CD4-positive, alpha-beta T cell (primary cell): ENCODE measurements at places on chromosomes 5 and 9.

DNA sequence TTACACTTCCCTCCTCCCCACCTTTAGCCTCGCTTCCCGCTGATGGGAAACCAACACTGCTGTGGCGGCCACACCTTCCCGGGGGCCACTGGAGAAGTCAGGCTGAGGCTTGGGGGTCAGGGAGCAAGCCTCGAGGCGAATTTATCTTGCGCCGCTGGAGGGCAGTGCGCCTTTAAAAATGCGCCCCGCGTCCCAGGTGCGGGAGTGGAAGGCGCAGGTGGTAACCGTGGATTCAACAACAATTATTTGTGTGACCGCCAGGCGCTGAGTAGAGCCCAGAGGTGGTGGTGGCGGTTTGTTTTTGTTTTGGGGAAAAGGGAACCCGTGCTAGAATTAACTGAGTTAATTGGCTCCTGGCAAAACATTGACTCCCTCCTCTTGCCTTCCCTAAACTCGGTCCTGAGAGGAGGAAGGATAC, 1.1 kb downstream of the CFAP77 start:
- peak; percentile 54 for DNase-seq

- DNase-seq = no peak
Measured at GRCh38 chr9:81490605-81491331, 198.6 kb downstream of the TLE1 start.

DNA sequence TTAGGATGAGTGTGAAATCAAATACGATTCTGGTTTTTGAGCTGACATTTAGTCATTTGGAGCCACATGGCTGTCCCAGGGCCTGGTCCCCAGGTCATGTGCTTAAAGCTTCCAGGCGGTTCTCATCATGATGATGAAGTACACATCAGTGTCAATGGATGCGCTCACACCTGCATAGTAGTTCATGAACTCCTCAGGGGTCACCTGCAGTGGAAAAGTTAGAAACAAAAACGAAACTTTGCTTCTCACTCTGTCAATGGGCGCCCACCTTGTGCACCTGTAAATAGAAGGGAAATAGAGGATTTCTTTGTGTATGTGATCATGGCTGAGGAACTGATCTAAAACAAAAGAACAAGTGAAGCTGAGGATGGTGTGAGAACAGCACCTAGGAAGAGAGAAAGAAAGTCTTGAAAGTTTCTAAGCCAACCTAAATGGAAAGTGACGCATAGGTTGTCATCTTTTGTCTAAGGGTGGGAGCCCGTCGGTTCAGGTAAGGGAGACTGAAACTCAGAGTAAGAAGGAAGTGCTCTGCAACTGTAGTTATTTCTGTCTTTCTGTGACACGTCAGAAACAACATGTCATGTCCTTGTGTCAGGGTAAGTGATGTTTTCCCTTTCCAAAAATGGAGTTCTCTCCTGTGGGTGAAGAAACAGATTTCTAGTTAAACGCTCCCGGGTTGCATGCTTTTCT, 33.8 kb downstream of the CAPSL start:
- no peak for DNase-seq

- no peak for DNase-seq
Measured at GRCh38 chr5:173969167-173970049, 19.6 kb upstream of the C5orf47 start.

- DNase-seq = no peak
Measured at GRCh38 chr9:131119600-131119999, 5.8 kb upstream of the NUP214 start.

DNA sequence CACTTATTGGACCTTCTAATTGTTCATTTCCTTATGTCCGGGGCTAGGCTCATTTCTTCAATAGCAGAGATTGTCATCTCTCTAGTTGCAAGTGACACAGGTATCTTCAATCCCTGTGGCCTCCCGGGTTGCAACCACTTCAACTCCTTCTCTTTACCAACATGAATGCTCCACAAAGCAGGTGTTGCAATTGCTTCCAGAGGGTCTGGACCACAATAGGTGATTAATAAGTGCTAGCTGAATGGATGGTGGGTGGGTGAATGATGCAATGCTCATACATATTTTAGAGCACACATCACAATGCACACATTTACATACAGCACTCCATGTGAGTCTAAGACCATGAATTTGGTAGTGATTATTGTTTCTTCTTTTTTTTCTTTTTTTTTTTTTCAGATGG, 2.6 kb downstream of the CEMIP2 start:
- DNase-seq = no peak

- DNase-seq = no peak
Measured at GRCh38 chr5:139961435-139962157, 81.5 kb downstream of the NRG2 start.

DNA sequence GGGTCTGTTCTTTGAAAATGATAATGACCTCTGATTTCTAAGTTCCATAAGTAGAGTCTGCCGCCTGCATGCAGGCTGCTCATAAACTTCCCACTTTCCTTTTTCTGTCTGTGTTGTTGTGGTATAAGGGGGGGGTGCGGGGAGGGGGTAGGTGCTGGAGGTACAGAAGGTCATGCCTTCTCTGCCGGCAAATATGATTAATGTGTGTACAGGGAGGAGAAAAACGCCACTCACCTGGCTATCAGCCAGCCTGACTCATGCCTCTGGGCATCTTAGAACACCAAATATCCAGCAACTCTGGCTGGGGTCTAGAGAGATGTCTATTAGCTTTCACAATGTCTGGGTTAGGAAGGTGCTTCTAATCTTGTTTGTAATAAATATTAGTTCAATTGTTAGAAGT, 128.3 kb downstream of the EFNA5 start:
- DNase-seq = no peak

GRCh38 chr9:77933019-77933418, 98.6 kb downstream of the GNAQ start:
- no peak for DNase-seq

DNA sequence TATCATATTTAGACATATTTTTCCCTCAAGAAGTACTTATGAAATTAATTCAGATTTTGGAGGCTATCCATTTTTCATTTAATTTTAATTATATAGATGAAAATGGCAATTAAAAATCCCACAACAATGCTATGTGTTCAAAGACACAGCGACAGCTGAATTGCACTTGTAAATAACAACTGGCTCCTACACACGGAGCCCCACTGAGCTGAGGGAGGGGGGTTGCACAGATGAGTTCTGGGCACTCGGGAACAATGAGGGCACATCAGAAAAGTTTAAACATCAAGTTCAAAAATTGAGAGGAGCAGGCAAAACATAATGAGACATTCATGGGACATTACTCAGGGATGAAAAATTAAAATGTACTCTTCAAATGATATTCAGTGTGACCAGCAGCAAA, 104.9 kb downstream of the MARCHF3 start:
- DNase-seq = no peak

GRCh38 chr9:113155911-113156588, 5.2 kb downstream of the SLC31A2 start:
- DNase-seq = peak; percentile 47

DNA sequence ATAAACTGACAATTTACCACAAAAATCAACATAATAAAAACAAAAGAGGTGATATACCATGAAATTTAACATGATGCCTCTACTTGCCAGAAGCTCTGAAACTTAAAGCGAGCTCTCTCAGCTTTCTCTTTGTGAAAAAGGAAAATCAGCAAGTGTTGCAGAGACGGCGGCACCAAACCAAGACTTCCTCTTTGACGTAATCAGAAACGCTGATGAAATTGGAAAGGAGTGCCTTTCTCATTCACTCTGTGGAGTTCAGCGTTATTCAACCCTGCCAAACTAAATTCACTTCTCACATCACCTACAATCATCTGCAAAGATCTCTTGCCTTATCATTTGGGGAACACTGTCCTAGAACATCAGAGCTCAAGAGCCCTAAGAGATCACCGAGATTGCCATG, 32.2 kb downstream of the ANXA6 start:
- no peak for DNase-seq

DNA sequence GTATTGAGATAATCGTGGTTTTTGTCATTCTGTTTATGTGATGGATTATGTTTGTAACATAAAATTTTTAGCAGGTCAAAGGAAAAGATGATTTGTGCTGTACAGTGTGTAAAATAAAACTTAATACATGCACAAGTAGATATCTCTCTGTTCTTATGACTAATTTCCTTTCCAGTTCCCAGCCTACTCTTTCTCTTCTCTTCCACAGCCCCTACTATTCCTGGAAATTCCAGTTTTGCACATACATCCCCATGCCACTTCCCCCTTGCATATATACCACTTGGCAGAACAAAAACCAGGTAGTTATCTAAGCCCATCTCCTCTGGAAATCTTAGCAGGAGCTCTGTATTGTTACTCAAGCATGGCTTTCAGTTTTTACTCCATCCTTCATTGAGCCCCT, 20.2 kb downstream of the TEK start:
- DNase-seq = no peak

DNA sequence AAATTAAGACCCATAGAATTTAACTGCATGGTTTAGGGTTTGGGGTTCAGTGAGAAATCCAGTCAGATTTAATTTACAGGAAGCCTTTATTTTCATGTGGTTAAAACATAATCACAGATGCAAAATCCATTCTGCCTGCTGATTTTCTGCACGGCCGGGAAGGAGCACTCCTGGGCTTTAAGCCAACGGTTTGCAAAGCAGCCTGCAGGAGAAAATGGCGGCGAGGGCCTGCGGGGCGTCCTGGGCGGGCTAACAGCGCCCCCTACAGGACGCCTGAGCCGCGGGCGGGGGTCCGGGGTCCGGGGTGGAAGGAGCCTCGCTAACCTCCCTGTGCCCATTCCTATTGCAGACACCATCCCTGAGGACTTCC, 47.6 kb downstream of the THBS4 start:
- DNase-seq = no peak

DNA sequence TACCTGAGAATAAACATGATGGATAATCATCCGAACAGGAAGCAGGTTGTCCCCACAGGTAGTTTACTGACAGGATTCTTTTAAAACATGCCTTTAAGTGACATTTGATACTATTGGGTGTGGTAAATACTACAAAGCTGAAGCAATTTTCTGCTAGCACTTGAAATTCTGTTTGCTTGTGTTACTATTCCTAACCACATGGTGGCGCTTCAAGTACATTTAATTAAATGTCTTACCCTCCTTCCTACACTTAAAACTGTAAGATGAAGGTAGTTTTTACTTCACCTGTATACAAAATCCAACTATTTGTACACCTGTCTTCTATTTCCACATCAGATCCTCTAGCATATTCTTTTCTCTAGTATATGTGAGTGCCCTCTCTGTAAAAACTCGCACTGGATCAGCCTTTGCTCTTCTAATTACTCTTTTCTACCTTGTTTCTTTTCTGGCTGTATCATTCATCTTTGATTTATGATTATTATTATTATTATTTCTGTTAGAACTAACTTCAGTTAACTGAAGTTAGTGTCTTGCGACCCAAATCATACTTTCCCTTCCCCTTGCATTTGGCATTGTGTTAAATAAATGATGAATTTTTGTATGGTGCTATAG, 18.4 kb downstream of the SLC25A46 start:
- DNase-seq = no peak

GRCh38 chr9:129558551-129559505, 62.1 kb downstream of the C9orf50 start:
- no peak for DNase-seq

DNA sequence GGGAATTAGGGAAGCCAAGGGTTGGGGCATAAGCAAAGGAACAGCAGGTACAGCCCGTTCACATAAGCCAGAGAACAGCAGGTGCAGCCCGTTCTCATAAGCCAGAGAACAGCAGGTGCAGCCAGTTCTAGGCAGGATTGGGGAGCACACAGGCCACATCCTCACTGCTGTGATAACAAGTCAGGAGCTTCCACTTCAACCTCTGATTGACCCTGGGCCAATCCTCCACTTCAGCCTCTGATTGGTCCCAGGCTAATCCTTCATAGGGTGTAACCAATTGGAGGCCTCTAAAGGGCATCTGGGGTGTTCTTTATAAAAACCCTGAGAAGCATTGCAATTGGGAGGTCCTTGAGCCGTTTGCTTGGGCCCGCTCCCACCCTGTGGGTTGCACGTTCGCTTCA, 27.5 kb downstream of the CEL start:
- no peak for DNase-seq
